Left lung (tissue), 14 donors: ENCODE measurements at places on chromosomes 5 and 9. TPM values are rescaled to one million over a fixed set of nuclear protein-coding genes. Genes with fewer than 3 reads are reported as not detected.

DNA sequence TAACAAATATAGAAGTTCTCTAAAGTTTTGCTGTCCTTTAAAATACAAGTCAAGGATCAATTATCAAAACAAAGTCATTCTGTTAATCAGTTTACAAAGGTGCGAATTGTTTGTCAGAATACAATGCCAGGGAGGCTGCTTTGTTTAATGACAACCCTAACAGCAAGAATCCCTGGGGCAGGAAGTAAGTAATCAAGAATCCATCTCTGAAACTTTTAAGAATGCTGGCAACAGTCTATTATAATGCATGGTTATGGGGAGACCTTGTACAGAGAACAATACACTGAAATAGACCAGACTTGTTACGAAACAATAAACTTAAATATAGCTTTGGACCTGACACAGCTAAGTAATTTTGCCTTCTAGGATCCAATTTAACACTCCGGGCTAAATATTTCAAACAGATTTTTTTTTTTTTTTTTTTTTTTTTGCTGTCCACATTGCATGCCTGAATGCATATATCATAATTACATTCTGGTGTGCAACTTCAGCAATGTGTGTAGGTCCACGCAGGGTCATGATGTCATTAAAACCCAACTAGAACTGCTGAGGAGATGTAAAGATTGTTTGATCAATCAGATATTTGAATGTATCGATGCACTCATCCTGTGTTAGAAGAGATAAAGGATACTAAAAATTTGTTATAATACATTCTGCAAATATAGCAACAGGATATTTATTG, 421.3 kb downstream of the CETN3 start:
- H3K4me3 ChIP-seq = no peak overlapping the region
- DNase-seq = no peak
- no peaks in the 10 kb centered on the region for H3K36me3 ChIP-seq
- no peaks in the 10 kb centered on the region for H3K27me3 ChIP-seq
- no peak overlapping the region for H3K27ac ChIP-seq

DNA sequence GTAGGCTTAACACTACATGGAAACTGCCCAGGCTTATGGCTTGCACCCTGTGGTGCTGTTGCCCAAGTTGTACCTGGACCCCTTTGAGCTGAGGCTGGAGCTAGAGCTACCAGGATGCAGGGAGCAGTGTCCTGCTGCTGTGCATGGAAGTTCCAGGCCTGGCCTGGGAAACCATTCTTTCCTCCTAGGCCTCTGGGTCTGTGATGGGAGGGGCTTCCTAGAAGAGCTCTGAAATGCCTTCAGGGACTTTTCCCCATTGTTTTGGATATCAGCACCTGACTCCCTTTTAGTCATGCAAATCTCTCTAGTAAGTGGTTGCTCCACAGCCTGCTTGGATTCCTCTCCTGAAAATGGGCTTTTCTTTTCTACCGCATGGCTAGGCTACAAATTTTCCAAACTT, 7.9 kb upstream of the HRH2 start:
- H3K27me3 ChIP-seq = peaks cover 5% of the 10 kb centered on the region
- no peak for DNase-seq
- H3K27ac ChIP-seq = no peak overlapping the region

The EXOSC3 gene
- total RNA-seq = 25.6 TPM

- no peak overlapping the region for H3K4me3 ChIP-seq
- peaks cover 7% of the 10 kb centered on the region for H3K27me3 ChIP-seq
Observed at GRCh38 chr5:51091816-51092215, 291.4 kb upstream of the ISL1 start.

GRCh38 chr5:11372191-11372590, 532.1 kb downstream of the CTNND2 start:
- H3K4me1 ChIP-seq = no peaks in the 10 kb centered on the region
- H3K36me3 ChIP-seq = no peaks in the 10 kb centered on the region
- no peak for DNase-seq
- no peak overlapping the region for H3K27ac ChIP-seq
- H3K4me3 ChIP-seq = no peak overlapping the region

DNA sequence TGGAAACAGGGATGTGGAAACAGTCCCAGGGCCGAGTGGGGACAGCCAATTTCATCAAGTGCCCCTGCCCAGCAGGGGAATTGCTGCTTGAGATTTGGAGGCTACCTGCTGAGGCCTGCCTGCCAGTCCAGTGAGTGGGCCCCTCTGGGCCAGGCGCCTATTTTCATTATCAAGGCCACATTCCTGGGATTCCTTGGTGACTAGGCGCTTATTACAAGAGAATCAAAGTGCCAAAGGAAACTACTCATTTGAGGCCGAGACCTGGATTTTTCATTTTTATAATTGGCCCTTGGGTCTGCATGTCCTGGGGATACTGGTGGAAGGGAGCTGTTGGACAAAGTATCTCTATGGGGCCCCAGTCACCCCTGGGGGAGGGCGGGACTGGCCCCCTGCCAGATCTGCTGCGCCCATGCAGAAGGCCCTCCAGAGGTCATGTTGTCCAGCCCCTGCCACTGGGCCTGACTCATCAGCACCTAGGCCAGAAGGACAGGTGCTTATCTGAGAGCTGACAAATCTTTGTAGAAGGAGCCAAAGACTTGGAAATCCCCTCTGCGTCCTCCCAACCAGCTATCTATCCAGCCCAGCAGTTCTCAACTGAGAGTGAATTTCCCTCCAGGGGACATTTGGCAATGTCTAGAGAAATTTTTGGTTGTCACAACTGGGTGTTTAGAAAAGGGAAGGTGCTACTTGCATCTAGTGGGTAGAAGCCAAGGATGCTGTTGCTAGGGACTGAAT, 45.6 kb downstream of the FOXI1 start:
- H3K4me1 ChIP-seq = no peaks in the 10 kb centered on the region
- H3K4me3 ChIP-seq = no peak overlapping the region
- peak overlapping the region; percentile 34 for H3K27ac ChIP-seq
- no peaks in the 10 kb centered on the region for H3K27me3 ChIP-seq
- H3K36me3 ChIP-seq = no peaks in the 10 kb centered on the region

The KLHL3 gene
- 5.4 TPM for total RNA-seq

DNA sequence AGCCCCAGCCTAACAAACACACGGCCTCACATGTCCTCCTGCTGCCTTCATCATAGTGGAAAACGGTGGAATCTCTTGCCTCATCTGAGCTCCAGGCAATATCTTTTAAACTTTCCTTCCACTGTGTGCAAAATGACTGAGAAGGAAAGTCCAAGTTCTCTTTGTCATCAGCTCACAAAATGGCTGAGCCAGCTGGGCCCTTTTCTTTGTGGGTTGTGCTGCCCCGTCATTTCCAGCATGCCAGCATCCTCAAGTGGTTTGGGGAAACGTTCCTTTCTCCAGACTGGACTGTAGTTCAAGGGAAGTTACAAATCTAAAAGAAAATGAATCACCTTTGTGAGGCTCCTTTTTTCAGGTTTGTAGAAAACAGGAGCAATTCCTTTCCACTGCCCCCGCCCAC, 171.1 kb upstream of the FSTL4 start:
- H3K4me1 ChIP-seq = no peaks in the 10 kb centered on the region
- no peak overlapping the region for H3K4me3 ChIP-seq

DNA sequence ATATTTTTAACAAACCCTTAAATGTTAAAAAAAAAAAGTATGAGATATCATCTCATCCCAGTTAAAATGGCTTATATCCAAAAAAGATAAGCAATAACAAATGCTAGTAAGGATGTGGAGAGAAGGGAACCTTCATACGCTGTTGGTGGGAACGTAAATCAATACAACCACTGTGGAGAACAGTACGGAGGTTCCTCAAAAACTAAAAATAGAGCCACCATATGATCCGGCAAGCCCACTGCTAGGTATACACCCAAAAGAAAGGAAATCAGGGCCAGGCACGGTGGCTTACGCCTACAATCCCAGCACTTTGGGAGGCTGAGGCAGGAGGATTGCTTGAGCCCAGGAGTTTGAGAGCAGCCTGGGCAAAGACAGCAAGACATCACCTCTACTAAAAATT, 3.0 kb downstream of the MTMR12 start:
- peaks cover 58% of the 10 kb centered on the region for H3K4me1 ChIP-seq
- no peaks in the 10 kb centered on the region for H3K27me3 ChIP-seq
- no peaks in the 10 kb centered on the region for H3K36me3 ChIP-seq
- no peak overlapping the region for H3K27ac ChIP-seq
- DNase-seq = no peak

DNA sequence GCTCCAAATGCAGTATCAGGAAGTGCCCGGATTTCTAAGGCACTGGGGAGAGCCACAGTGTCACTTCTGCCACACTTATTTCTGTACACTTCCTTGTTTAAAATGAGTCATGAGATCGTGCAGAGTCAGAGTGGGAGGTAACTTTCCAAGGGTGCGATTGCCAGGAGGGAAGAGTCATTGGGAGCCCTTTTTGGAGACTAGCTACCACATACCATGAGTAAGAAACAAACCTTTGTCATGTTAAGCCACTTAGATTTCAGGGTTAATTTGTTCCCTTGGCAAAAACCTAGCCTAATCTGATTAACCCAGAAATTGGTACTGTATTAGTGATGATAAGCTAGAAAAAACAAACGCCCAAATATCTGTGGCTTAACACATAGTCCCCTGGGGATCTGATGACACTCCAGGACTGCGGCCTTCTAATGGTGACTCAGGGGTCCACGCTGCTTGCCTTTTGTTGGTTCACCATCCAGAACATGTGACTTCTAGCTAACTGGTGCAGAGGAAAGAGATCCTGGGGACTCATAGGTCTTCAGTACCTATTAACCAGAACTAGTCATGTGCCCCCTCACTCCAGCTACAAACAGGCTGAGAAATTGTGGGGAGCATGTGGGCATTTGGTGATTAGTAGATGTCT, 48.6 kb upstream of the TLE1 start:
- H3K36me3 ChIP-seq = no peaks in the 10 kb centered on the region
- H3K27me3 ChIP-seq = no peaks in the 10 kb centered on the region

The FRMPD1 gene
- total RNA-seq = not detected

GRCh38 chr5:171628633-171628974, 157.0 kb upstream of the SMIM23 start:
- no peak overlapping the region for H3K27ac ChIP-seq
- H3K4me3 ChIP-seq = no peak overlapping the region
- no peak for DNase-seq

DNA sequence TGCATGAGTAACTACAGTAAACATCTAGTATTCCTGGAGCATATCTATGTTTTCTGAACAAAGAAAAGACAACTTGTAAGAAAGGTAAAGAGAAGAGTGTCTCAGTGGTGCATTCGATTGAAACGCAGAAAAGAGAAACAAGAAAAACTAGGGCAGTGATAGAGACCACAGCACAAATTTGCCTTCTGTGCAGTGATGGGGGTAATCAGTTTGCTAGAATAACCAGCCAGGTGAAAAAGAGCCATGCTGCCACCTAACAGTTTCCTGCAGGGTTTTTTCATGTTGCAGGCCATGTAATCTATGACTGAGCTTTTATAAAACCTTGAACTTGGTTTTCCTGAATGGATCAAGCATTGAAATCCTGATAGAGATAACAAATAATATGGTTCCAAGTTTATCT, 198.4 kb upstream of the MEF2C start:
- no peak overlapping the region for H3K27ac ChIP-seq
- H3K36me3 ChIP-seq = no peaks in the 10 kb centered on the region
- no peaks in the 10 kb centered on the region for H3K27me3 ChIP-seq
- DNase-seq = no peak
- H3K4me3 ChIP-seq = no peak overlapping the region
- H3K4me1 ChIP-seq = no peaks in the 10 kb centered on the region

- no peak overlapping the region for H3K27ac ChIP-seq
- peaks cover 21% of the 10 kb centered on the region for H3K36me3 ChIP-seq
- H3K4me3 ChIP-seq = no peak overlapping the region
- H3K4me1 ChIP-seq = no peaks in the 10 kb centered on the region
Observed at GRCh38 chr5:150123542-150123941, 32.1 kb downstream of the PDGFRB start.

DNA sequence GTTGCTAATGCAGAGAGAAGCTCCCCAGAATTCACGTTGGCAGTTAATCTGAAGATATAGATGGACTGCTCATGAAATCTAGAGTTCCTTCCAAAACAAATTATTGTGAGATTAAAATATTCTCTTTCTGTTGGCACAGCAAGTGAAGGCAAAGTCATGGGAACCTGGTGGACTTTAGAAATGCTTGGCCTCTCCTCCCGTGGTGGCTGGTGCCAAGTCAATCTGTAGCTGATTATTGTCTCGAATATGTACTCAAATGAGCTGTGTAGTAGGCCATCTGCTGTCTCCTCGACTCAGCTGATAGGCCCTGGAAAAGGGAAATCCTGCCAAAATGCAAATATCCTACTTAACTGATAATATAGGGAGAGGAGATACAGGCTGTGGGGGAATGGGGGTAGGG, 69.3 kb downstream of the DAPK1 start:
- no peaks in the 10 kb centered on the region for H3K27me3 ChIP-seq
- no peak for DNase-seq
- peaks cover 10% of the 10 kb centered on the region for H3K4me1 ChIP-seq
- no peaks in the 10 kb centered on the region for H3K36me3 ChIP-seq
- no peak overlapping the region for H3K4me3 ChIP-seq
- H3K27ac ChIP-seq = no peak overlapping the region

The PCDHB15 gene
- total RNA-seq = 5.0 TPM

GRCh38 chr5:116144103-116144502, 59.3 kb downstream of the COMMD10 start:
- H3K4me3 ChIP-seq = no peak overlapping the region
- no peaks in the 10 kb centered on the region for H3K36me3 ChIP-seq
- no peaks in the 10 kb centered on the region for H3K4me1 ChIP-seq
- H3K27me3 ChIP-seq = no peaks in the 10 kb centered on the region
- no peak for DNase-seq

- DNase-seq = no peak
- H3K4me1 ChIP-seq = no peaks in the 10 kb centered on the region
- no peaks in the 10 kb centered on the region for H3K27me3 ChIP-seq
- H3K36me3 ChIP-seq = no peaks in the 10 kb centered on the region
- H3K27ac ChIP-seq = no peak overlapping the region
Observed at GRCh38 chr9:86637515-86637914, 283.3 kb upstream of the TUT7 start.

The ICE1 gene
- 22.3 TPM for total RNA-seq

GRCh38 chr5:62579761-62580160, 1.1 kb downstream of the LRRC70 start:
- H3K36me3 ChIP-seq = no peaks in the 10 kb centered on the region
- H3K4me1 ChIP-seq = peaks cover 22% of the 10 kb centered on the region

The LCN6 gene
- total RNA-seq = 0.38 TPM

The CENPH gene
- 4.1 TPM for total RNA-seq

DNA sequence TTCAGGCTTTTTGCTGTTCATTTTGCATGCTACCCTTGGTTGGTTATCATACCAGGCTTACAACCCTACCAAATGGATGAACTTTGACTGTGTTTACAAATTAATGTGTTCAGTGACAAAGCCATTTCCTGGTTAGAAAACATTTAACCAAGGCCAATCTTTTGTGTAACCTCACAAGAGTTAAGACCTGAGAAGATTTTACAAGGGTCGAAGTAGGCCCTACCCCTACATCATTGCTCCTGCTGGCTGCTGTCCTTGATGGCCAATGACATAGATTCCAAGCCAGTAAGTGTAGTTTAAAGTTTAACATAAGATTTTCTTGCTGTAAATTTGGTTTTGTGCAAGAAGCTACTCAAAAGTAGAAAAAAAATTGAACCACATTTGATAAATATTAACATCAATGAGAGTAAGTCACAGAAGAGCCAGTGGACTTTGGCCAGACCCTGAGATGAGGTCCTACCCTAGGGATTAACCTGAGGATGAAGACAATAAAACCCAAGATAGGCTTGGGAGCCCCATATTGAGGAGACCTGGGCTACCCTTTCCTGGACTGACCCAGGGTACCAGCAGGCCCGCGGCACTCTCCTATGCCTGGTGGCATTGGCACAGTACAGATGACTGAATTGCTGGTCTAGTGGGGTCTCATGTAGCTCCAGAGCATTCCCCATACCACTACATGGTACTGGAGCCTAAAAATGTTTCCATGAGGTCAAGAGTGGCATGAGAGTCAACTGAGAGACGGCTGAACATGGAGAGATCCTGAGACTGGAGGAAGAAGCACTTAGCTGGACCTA, 8.3 kb downstream of the C1QTNF3 start:
- no peak overlapping the region for H3K27ac ChIP-seq
- no peaks in the 10 kb centered on the region for H3K27me3 ChIP-seq
- peaks cover under 1% of the 10 kb centered on the region for H3K4me1 ChIP-seq
- H3K4me3 ChIP-seq = no peak overlapping the region
